ENCODE measurements at places on chromosomes 5 and 9.

DNA sequence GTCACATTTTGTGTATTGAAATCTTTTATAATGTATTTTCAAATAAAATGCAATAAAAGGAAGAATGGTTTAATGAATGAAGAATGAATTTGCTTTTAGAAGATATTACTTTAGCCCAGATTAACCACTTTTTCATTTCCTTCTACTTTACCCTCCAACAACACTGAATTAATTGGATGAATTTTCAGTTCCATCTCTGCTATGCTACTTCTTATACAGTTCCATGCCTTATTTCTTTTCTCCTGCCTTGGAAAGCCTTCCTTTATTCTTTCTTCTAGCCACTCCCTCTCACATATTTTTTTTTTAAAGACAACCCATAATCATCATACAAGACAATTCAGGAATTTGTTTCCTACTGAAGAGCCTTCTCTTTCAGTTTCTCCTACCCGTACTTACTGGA, 296.6 kb upstream of the TNC start:
- DNase-seq: no peak

DNA sequence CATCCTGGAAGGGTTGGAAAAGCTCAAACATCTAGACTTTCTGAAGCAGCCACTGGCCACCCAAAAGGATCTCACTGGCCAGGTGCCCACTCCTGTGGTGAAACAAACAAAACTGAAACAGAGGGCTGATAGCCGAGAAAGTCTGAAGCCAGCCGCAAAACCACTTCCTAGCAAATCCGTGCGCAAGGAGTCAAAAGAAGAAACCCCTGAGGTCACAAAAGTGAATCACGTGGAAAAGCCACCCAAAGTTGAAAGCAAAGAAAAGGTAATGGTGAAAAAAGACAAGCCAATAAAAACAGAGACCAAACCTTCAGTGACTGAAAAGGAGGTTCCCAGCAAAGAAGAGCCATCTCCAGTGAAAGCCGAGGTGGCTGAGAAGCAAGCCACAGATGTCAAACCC, 87.6 kb downstream of the MAP1B start:
- DNase-seq: no peak

DNA sequence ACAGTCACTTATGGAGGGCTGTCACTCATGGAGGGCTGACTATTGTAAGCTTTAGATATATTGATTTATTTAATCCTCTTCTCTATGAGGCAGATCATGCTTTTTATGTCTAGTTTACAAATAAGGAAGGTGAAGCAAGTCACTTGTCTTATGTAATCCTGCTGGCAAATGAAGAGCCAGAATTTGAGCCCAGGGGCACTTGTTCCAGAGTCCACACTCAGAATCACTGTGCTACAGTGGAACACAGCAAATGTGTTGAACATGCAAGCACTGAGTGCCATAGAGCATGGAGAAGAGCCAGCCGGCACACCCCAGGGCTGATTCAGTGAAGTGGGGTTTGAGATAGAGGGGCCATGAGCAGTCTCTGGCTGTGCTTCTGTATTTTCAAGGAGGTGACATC, 326.6 kb downstream of the MARCHF11 start:
- no peak for DNase-seq

DNA sequence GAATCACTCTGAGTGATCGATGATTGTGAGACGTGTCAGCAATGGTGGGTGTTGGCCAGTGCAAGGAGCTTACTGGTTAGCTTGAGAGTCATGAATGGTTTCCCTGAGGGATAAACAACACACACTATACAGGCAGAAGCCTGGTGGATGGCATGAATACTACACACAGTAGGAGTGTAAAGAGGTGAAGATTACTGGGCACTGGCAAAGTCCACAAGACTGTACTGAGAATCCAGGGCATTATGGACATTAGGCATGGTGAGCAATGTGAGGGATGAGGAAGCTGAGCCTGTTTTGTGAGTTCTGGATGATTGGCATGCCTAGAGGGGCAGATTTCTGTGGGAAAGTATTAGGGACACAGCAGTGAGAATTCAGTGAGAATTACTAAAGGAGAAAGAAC, 71.3 kb downstream of the KDM4C start:
- no peak for DNase-seq

DNA sequence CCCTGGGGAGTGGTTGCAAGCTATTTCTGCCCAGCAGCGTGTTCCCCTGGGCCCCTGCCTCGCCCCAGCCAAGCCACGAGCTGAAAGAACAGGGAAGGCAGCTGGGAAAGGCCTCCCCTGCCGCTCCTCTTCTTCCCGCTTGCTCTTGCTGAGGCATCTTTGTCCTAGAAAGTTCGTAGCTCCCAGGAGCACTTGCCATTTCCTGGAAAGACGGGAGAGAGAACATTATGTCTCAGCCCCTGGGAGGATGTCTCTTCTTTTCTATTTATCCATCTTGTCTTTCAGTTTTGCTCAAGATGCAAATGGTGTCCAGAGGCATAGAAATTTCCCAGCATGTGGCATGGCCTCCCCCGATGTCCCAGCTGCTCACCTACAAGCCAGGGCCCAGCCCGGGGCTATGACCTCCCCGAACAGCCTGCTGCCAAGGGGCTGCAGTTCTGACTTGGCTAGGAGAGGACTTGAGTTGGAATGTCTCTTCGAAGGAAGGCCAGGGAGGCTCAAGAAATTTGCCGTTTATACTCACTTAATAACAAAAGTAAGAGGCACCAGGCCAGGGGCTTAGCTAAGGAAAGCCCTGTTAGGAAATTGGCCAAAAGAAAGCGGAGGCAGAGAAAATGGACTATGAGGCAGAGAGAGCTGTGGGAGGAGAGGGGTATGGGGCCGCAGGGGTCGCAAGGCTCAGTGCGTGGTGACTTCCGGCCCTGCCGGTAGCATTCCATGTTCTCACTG, 87.3 kb downstream of the LIFR start:
- DNase-seq: no peak

DNA sequence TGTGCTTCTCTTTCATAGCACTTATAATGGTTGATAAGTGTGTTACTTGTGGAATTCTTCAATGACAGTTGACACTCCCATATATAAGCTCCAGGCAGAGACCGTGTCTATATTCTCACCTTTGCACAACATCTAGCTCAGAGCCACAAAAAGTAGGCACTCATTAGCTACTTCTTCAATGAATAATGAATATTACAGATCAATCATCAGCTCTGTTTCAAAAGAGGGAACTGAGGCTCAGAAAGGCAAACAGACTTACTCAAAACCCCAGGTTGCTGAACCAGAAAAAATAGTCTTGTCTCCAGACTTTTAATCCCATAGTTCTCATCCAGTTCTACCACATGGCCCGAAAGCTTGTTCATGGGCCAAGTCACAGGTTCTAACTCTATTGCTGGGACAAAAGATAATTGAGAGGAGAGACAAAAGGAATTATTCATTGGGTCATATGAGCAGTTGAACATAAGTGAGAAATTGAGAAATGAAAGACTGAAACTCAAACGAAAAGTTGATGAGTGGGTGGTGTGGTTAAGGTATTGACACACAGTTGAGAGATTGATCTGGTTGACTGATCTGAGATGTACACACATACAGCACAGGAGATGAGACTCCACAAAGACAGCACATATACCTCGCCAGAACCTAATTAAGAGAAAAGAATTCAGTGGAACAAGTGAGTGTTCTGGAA, 381.6 kb downstream of the EFNA5 start:
- no peak for DNase-seq

- DNase-seq: no peak
Observed at GRCh38 chr5:142495531-142495930, 170.7 kb upstream of the SPRY4 start.

GRCh38 chr9:99020786-99021436, 77.2 kb downstream of the COL15A1 start:
- DNase-seq: no peak

DNA sequence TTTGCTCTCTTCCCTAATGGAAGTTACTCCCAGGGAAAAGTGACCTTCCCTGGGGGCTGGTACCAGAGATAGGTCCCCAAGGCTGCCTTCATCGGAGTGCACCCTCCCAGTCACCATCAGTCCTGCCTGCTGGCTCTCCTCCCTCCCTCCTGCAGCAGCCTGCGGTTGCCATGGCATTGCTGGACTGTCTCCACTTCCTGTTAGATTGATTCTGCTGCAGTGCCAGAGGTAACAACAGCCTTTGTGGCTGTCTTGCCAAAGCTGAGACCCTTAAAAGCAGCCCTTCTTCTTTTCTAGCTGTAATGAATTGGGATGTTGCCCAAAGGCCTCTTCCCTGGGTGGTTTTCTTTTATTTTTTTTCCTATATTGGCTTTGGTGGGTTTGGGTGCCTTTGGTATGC, 78.1 kb upstream of the PRLR start:
- no peak for DNase-seq

DNA sequence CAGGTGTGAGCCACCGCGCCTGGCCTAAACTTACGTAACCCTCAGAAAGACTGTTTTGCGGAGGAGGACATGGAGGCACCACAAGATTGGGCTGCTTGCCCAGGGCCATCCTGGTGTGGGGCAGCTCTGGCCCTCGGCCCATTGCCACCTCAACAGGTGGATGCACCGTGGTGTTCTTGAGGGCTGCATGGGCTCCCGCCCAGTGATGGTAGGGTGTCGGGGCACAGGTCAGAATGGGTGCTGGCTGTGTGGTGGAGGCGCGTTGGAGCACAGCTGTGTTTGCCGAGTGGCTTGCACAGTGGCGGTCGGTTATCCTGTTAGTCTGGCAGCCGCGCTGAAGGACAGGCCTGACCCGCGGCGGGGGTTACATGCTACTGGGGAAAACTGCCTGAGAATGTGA, 196.9 kb downstream of the CACNA1B start:
- no peak for DNase-seq

- no peak for DNase-seq
Observed at GRCh38 chr9:87497604-87498045, at the start of gene DAPK1. Gene DAPK1, plus strand, starts transcription at chr9:87497867. Its CDS starts 1,211 bp downstream, at chr9:87499078.

DNA sequence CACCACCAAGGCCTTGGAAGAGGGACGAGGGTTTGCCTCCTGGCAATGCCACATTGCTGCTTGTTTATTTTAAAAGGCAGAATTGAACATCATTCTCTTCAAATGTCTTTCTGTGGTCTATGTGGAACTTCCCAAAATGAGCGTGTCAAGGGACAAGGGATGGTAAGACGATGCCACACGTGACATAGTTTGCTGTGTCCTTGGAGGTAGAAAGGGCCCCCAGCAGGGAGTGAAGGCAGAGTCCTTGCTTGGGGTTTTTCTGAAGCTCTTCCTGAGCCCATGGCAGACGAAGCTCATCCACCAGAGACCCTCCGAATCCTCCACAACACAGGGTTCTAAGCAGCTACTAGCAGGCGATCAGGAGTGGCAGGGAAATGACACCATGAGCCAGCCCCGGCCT, 28.3 kb downstream of the PRRX2 start:
- DNase-seq: no peak

- DNase-seq: no peak
Observed at GRCh38 chr5:5422819-5423515, 490 bp downstream of the ICE1 start.

DNA sequence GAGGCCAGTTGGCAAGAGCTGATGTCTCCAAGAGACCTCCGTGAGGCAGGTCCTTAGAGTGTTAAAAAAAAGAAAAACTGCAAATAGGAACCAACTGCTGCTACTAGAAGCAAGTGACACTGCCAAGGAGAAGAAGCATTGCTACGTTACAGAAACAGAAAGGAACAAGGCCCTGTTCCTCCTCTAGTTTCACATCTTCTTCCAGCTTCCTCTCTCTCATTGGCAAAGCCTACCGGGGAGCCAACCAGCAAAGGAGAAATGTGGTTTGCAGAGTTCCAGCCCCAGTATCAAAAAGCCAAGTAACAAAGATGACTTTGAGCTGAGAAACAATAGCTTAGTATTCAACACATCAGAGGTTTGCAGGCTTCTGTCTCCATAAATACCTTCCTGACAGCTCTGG, 145.9 kb downstream of the PRELID2 start:
- DNase-seq: no peak

DNA sequence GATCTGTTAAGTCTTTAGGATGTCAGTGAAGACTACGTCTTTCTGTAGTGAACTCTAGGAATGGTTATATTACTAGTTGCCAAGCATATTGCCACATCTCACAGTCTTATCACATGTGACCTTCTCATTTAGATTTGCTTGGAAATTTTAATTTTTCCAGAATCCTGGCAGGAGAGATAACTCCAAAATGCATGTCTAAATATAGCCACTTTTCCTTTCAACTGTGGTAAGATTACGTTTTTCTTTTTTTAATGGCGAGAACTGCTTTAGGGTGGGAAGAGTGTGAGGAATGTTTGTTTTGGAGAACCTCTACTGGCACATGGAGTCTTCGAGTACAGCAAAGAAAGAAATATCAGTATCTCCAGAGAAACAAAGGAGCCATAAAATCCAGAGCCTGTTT, 91.7 kb upstream of the ADAMTSL1 start:
- DNase-seq: no peak

DNA sequence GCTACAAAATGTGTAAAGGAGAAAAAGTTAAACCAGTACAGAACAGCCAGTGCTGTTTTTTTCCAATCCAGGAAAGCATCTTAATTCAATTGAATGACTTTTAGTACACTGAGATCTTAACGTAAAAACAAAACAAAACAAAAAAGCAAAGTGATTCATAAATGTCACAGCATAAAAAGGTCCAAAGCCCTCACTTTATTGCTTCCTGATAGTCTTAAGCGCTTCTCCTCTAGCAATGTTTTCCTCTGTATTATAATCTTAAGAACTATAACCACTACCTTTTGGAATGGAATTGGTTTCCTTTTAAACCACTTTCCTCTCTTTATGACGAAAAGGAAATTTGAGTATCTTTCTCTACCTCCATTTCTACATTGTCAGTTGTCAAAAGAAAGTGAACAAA, 91.4 kb downstream of the SEMA5A start:
- DNase-seq: no peak

DNA sequence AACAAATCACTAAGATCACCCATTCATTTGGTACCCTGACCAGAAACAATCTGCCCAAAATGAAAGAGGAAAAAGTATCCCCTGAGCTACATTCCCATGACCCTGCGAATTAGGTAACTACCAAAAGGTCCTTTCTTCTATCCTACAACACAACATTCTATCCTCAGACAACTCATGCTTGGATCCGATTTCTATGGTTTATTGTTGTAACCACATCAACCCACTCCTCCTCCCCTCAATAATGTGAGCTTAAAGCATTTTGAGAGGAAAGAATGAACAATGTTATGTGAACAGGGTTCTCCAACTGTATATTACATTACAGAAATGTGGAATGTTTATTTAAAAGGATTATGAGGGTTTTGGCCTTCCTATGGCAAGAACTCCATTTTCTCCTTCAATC, 4.0 kb downstream of the SLC35D2 start:
- DNase-seq: no peak

DNA sequence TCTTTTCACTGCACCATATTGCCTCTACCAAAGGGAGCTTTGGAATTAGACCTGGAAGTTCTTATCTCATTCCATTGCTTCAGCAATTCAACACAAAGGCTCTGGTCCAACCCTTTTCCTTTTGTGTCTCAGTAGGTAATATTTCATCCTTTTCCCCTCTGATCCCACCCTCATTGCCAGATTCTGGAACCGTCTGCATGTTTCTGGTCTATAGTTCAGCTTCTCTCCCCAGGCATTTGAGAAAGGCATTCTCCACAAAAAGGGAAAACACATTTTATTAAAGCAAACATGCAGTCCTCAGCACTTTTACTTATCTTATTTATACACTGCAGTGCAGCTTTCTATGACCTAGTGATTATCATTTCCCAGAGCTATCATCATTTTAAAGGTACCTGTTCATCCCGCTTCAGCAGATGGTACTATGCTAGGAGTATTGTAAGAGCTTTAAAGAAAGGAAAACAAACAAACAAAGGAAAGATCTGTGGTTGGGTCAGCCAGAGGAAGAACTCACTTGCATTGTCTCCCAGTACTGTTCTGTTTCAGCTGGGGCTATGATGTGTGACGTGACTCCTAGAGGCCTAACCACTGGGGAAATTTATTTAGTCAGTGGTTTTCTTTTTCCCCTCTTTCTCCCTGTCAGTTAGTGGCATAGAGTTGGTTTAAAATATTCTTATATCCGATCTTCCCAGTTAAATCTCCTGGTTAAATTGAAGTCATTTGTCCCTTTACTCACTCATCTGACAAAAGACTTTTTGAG, 269.2 kb downstream of the TMEM38B start:
- DNase-seq: no peak

Data from stimulated activated CD4-positive, alpha-beta T cell treated with anti-CD3 and anti-CD28 coated beads, Interleukin-1b, Interleukin-23, amount 100 ng/mL, for 24 hours (primary cell).